NCI-H187 treated with DMSO at 0.1 percent for 48 hours (cell line): ENCODE measurements at places on chromosomes 5 and 9.

- no peak for DNase-seq
Observed at GRCh38 chr5:113939988-113940387, 421.9 kb upstream of the KCNN2 start.

GRCh38 chr5:42923710-42924109 is 112.0 kb upstream of the SELENOP start:
- DNase-seq, result no peak

GRCh38 chr9:111668026-111668573 is 6.7 kb downstream of the GNG10 start:
- DNase-seq, result no peak

- no peak for DNase-seq
Observed at GRCh38 chr5:81971111-81971711, 612 bp upstream of the ATG10 start.

DNA sequence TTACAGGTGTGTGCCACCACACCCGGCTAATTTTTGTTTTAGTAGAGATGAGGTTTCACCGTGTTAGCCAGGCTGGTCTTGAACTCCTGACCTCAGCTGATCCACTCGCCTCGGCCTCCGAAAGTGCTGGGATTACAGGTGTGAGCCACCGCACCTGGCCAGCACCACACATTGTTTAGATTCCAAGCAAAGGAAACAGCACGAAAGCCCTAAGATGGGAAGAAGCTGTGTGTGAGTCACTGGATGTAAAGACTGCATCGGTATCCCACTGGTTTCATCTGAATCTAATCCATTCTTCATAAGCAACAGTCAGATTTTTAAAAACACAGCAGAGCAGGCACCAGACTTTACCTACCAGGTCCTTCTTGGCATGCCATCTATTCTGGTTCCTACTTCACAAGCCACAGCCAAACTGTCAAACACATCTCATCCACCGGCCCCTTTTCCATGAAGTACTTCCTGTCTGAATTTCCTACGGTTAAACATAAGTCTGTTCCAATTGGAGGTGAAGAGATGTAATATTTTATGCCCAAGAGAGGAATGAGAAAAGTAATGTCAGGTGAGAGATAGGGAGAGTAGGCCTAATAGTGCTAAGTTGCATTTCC is 17.4 kb downstream of the UBTD2 start:
- no peak for DNase-seq

- DNase-seq, result no peak
Observed at GRCh38 chr5:122169350-122170103, 40.2 kb downstream of the ZNF474 start.

- no peak for DNase-seq
Observed at GRCh38 chr9:94287877-94288513, 28.9 kb downstream of the ZNF169 start.

GRCh38 chr5:33260098-33260497 is 180.7 kb upstream of the TARS1 start:
- DNase-seq, result no peak

- no peak for DNase-seq
Observed at GRCh38 chr9:133493845-133494540, 15.1 kb upstream of the SLC2A6 start.
